ENCODE measurements at places on chromosomes 12 and 14.

- no peak for DNase-seq
Observed at GRCh38 chr12:57459750-57460467, at the start of gene GLI1. GLI1 (plus strand) TSS chr12:57459785; CDS start chr12:57463692, 3,907 bp downstream.

DNA sequence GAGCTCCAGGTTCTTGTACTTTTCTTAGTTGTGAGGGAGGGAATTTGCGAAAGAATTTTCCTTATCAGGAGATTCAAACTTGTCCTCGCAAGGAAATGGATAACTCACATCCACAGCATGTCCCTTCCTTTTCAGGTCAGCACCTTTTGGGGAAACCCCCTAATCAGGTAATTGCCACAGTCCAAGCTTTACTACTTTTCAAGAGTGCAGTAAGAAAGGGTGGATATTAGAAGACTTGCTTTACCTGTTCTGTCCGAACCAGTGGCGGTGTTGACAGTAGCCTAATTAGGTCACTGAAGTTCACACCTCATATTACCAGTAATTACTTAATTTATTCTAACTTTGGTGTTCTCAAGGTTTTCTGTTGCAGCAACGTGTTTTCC, 6.7 kb upstream of the C12orf50 start:
- DNase-seq: no peak

DNA sequence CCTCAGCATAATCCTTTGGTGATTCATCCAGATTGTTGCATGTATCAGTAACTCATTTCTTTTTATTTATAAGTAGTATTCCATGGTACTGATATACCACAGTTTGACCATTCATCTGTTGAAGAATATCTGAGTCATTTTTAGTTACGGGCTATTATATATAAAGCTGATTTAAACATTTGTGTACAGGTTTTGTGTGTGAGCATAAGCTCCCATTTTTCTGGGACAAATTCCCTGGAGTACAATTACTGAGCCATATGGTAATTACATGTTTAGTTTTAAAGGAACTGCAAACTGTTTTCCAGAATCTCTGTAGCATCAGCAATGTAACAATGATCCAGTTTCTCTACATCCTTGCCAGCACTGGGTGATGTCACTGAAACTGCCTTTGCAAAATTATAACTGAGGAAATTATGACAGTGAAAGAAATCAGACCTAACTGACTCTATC, 236.2 kb upstream of the KRR1 start:
- DNase-seq: no peak

DNA sequence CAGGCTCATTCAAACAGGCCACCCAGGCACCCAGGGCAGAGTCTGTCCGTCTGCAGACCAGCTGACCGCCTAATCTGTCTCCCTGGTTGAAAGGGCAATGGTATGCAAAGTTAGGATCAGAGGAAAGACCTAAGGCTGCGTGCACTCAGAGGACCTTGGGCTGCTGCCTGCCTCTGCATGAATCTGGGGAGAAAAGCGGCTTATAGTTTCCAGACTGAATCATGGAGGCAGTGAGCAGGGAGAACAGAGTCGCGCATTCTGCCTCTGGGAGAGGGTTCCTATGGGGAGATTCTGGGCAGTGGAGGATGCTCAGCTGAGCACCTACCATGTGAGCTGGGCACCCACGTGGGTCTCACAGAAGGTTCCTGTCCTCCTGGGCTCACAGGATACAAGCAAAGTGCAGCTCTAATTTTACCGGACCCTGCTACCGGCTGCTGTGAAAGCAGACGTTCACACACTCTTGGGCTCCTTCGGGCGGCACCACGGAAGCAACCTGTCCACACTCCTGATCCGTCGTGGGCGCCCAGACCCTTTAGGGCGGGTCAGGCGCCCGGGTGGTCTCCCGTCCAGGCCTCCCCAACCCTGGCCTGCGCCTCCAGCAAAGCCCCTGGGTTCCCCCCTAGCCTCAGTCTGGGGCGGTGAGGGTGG, 772 bp downstream of the SCARB1 start:
- DNase-seq: no peak

DNA sequence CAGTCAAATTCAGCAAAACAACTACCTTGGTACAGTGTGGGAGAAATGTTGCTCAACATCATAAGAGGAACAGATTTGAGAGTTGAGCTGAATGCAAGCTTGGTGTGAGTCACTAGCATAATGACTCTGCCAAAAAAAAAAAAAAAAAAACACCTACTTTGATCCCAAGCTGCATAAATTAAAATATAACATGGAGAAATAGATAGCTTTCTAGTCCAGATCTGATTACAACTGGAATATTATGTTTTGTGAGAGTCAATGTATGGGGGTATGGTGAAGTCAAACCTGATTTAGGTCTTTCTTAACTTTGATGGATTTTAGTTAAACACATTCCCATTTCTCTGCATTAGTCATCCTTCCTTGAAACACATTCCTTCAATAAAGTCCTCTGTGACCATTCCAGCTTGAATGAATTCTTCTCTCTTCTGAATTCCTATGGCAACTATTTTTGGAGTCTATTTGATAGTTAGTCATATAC, 188.1 kb downstream of the SLC5A8 start:
- peak; percentile 27 for DNase-seq

- no peak for DNase-seq
Observed at GRCh38 chr14:100780246-100780645, 45.7 kb upstream of the MEG3 start.

GRCh38 chr12:54341378-54342300, 16.7 kb downstream of the COPZ1 start:
- no peak for DNase-seq

DNA sequence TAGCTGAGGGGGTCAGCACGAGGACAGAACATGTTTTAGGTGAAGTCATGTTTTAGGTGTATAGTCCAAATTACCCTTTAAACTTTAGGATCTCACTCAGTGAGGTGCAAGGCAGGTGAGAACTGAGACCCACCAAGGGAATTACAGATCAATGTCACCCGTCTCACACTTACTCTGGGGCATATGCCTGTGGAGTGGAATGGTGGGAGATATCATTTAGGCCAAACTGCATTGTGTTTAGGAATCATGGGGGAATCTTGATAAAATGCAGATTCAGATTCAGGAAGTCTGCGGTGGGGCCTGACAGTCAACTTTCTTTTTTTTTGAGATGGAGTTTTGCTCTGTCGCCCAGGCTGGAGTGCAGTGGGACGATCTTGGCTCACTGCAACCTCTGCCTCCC, 17.8 kb downstream of the FBXW8 start:
- DNase-seq: no peak

- peak; percentile 22 for DNase-seq
Observed at GRCh38 chr14:106372870-106373652, 846.7 kb downstream of the TMEM121 start.

GRCh38 chr12:74105434-74105833, 432.2 kb upstream of the ATXN7L3B start:
- no peak for DNase-seq

DNA sequence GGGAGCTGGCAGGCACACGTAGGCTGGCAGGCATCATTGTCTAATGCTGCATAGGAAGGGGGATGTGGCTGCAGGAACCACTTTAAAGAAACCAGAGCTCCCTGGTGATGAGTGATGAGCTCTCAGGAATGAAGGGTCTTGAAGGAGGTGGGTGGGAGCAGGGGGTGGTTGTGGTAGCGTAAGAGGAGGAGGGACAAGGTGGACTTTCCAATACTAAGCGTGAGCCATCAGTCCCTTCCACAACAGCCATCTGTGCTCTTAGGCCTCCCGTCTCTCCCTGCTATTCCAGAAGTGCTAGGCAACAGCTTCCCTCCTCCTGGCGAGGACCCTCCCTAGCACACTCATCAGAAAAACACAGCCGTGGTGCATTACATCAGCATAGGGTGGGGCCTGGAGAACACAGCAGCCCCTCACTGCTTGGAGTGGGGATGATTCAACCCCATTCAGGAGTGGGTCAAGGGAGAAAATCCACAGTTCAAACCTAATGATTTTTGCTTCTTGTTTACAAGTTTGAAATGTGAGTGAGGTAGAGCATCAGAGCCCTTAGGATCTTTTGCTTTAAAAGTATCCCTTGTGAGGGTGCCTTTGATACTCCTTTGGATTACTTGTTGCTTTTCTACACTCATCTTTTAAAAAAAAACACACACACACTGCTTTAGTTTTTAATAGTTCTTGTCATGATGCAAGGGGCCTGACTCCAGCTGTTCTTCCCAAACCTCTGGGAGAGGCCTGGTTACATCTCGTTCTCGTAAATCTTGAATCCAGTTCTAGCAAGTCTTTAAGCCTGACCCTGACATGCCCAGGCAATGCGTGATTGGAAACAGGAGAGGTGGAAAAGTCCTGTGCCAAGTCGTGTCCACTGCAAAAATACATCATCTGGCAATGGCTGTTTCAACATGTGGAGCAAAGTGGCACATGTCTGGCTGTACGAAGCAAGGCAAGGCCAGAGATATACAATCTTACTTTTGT, 356.4 kb upstream of the DDHD1 start:
- no peak for DNase-seq

GRCh38 chr12:119153477-119154434, 25.0 kb upstream of the HSPB8 start:
- no peak for DNase-seq

Data from H54 (cell line).